Astrocyte of the cerebellum (primary cell): ENCODE measurements at places on chromosomes 7 and 10.

DNA sequence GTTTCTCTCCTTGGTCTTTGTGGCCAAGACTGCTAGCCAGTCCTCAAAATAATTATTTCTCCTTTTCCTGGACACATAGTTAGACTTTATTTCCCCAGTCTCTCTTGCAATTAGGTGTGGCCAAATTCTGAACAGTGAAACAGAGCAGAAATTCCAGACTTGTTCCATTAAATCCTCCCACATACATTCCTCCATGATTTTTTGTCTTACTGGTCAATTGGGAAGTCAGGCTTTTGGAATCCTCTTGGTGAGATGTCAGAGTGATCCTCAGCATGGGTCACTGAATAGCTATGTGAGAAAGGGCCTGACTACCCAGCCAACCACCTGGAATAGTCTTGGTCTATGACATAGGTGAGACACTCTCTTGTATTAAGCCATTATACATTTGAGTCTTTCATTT, 164.2 kb downstream of the DGKI start:
- DNase-seq, result no peak

GRCh38 chr10:35331894-35332640, 4.2 kb upstream of the CCNY start:
- peak; percentile 73 for DNase-seq

GRCh38 chr7:102147008-102147407, 139.7 kb upstream of the SH2B2 start:
- no peak for DNase-seq

GRCh38 chr7:136655414-136655813, 213.0 kb upstream of the CHRM2 start:
- no peak for DNase-seq

- DNase-seq, result no peak
Measured at GRCh38 chr10:74039561-74040145, 41.7 kb downstream of the VCL start.

DNA sequence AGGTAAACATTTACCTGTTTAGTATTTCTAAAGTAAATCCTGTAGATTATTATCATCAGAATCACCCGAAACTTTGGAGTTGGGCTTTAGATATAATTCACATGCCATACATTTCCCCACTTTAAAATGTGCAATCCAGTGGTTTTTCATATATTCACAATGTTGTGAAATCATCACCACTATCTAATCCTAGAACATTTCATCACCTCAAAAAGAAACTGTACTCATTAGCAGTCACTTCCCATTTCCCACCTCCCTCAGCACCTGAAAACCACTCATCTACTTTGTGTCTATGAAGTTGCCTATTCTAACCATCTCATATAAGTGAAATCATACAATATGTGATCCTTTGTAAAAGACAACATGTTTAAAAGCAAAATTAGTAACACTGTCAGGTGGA, 182.6 kb downstream of the FZD1 start:
- no peak for DNase-seq

DNA sequence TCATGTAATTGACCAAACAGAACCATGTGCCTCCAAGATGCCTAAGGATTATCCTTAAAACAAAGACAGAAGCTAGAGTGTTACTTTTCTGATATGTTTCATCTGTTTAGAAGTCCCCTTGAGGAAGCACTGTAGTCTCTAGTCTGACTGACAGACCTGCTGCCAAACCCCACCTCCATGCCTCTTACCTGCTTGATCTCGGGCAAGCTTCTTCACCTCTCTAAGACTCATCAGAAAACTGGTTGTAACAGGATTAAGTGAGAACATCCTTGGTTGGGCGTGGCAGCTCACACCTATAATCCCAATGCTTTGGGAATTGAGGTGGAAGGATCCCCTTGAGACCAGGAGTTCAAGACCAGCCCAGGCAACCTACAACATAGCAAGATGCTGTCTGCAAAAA, 42.2 kb upstream of the OTUD1 start:
- no peak for DNase-seq

GRCh38 chr10:118957966-118958365, 71.5 kb upstream of the NANOS1 start:
- DNase-seq, result no peak

DNA sequence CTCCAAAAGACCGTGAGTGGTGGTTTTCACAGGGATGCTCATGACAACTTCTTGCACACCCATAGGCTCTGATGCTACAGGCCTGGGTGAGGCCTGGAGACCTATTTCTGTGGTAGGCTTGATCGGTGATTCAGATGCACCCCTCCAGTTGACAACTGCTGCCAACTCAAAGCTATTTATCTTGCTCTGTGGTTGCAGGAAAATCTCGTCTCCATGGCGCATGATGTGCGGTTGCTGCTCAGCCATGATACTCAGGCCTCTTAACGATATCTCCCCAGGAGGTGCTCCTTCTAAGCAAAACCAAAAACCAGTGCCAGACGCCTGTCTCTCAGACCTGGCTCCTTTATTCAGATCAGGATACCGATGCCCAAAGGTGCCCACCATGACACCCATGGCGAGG, 31.4 kb downstream of the C10orf90 start:
- peak; percentile 37 for DNase-seq

- no peak for DNase-seq
Measured at GRCh38 chr7:38025815-38026214, 105.4 kb downstream of the EPDR1 start.

GRCh38 chr10:49115015-49115795, at the start of gene VSTM4:
TSS of gene VSTM4 (minus strand) at chr10:49115522. CDS start at chr10:49115485, 37 bp downstream.
- DNase-seq, result peak; percentile 33

DNA sequence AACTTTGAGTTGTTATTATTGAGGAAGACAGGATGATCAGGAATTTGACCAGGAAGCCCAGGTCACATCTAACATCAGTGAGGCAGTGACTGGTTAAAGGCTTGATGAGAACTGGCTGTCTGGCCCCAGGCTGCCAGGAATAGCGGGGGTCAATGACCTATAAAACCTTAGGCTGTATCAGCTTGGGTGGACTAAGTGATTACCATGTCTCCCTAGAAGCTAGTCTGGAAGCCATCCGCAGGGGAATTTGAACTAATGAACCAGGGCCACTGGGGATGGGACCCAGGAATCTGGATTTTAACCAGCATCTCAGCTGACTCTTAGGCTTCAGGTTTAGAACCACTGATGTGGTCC, 56.6 kb downstream of the BPGM start:
- no peak for DNase-seq

- no peak for DNase-seq
Measured at GRCh38 chr7:15503603-15504290, 58.1 kb downstream of the AGMO start.

GRCh38 chr10:62581351-62581750, 207.2 kb downstream of the ZNF365 start:
- DNase-seq, result no peak

- DNase-seq, result no peak
Measured at GRCh38 chr7:134651991-134652390, 5.3 kb downstream of the BPGM start.

- no peak for DNase-seq
Measured at GRCh38 chr10:132298038-132298881, 9.5 kb downstream of the STK32C start.

GRCh38 chr10:27997865-27998177, 1.1 kb downstream of the ODAD2 start:
- no peak for DNase-seq

DNA sequence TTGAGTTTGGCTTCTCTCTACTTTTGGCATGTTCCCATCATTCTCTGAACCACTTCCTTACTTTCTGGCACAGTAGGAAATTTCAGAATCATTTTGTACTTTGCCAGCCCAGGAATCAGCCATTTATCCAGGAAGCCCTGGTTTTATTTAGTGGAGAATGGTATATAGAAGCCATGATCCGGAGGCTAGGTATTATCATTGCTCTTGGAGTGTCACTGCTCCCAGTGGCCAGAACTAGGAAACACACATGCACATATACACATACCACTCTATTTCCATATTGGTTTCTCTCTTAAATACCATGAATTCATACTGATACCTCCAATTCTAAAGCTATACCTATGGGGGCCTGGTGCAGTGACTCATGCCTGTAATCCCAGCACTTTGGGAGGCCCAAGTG, 36.3 kb downstream of the SUFU start:
- DNase-seq, result peak; percentile 23

DNA sequence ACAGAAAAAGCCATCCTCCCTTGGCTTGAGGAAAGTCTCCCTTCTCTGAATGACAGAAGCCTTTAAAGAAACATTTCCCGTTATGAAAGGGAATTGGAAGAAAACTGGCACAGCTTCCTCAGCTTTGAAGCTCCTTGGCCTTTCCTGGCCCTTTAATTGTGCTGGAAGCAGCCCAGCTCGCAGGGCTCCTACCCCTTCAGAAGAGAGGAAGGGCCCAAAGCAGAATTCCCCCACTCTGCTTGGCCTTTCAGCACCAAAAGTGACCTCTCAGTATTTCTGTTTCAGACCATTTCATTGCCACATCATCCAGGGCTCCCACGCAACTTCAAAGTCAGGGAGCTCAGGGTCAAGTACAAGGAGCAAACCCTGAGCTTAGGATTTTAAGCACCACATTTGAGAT, 4.2 kb downstream of the AFAP1L2 start:
- DNase-seq, result no peak

GRCh38 chr7:134891696-134892678, 94.3 kb upstream of the AGBL3 start:
- peak; percentile 40 for DNase-seq

- peak; percentile 13 for DNase-seq
Measured at GRCh38 chr10:119030421-119031250, 1.1 kb downstream of the NANOS1 start.

DNA sequence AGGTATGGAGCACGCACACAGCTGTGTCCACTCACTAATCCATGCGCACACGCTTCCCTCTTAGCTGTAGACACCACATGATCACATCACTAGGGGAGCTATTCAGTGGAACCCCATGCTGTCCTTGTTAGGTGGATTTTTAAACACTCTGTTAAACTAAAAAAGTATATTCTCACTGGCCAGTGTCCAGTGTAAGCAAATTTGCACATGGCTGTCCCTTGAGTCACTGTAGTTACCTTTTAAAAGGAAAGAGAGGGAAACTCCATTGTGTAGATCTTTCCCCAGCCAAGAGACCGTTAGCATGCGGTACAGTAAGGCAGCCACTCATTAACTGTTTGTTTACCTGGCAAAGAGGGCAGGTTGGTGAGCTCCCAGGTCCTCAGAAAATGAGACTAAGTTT, 81.6 kb upstream of the INSYN2A start:
- peak; percentile 61 for DNase-seq

GRCh38 chr10:5090551-5090950, 3.7 kb upstream of the AKR1C3 start:
- DNase-seq, result no peak
